Muscle of leg (tissue), 16 donors: ENCODE measurements at places on chromosomes 4 and X. TPM values are rescaled to one million over a fixed set of nuclear protein-coding genes. Genes with fewer than 3 reads are reported as not detected.

DNA sequence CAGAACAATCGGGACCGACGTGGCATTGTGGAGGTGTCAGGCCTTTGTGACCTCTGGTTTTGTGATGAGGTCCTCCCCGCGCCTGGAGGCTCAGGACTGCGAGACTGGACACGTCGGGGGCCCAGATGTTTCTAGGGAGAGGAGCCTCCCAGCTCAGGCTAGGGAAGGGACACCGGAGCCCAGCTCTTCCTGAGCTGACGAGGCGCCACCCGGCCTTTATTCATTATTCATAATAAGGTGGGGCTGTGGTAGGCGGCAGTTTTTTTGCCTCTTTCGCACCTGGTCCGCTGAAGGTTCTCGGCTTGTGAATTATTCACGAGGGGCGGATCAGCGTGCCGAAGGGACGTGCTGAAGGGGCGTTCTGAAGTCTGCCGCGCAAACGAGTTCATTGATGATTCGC is 2.3 kb upstream of the UBA1 start:
- peaks cover 38% of the 10 kb centered on the region for H3K4me1 ChIP-seq
- DNase-seq = no peak
- peaks cover 47% of the 10 kb centered on the region for H3K27me3 ChIP-seq
- peaks cover 20% of the 10 kb centered on the region for H3K36me3 ChIP-seq

DNA sequence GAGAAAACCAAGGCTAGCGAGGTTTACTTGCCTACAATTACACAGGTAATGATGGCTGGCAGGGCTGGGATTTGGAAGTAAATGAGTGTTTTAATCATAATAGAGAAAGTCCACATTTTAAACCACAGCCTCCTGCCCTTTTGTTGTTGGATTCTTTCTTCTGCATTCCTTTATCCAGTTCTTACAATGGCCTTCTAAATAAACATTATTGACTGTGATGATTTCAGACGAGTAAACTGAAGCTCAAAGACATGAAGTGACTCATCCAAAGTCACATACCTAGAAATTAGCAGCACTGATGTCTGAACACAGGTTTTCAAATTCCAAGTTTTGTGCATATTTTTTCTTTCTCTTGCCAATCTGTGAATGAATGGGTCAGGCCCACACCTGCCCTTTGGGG is 51.2 kb upstream of the C1QTNF7 start:
- no peaks in the 10 kb centered on the region for H3K27me3 ChIP-seq
- H3K36me3 ChIP-seq = no peaks in the 10 kb centered on the region
- no peak for DNase-seq
- peaks cover 7% of the 10 kb centered on the region for H3K4me1 ChIP-seq
- no peak overlapping the region for H3K4me3 ChIP-seq
- H3K27ac ChIP-seq = no peak overlapping the region

DNA sequence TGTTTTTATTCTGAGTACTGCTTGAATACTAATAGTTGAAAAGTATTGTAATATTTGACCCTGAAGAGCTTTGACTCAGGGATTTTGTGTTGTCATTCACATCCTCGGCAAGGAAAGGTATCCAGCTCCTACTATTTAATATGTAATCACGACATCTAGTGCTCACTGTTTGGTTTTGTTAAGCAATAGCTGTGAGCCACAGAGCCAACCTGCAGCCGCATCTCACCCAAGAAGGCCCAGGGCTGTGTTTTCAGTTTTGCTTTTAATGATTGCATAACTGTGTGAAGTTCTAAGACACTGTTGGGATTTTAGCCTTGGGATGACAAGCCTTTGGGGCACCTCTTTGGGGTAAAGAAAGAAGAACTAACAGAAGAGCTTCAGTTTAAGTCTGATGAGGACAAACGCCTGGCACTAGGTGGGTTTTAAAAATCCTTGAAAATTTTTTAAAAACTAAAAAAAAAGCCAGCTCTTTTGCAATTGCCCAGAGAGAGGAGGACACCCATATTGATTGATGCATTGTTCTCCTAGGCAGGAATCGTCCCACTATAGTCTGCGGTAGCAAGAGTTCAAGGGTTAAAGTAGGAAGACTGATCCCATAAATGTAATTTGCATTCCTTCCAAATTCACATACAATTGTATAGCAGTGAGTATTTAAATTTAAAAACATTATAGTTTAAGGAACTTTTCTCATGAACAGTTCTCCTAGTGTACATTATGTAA is 157.8 kb downstream of the RELL1 start:
- no peaks in the 10 kb centered on the region for H3K4me1 ChIP-seq
- no peak for DNase-seq
- no peaks in the 10 kb centered on the region for H3K36me3 ChIP-seq
- no peak overlapping the region for H3K4me3 ChIP-seq
- no peaks in the 10 kb centered on the region for H3K27me3 ChIP-seq

DNA sequence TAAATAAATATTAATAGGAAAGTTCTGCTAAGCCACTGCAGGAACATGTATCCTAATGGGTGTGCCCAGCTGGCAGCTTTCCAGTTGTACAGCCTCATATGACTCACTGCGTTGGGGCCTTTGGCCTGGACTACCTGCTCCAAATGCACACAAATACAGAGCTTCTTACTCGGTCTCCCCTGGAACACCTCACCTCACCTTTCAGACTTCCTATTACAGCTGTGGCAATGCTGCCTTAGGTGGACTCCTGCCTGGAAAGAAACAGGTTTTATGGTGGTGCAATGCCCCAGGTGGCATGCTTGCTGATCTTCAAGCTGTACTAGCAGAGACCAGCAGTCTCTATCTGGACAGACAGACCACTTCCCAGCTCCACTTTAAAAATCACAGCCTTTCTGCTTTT is 85.7 kb upstream of the EXOC1L start:
- no peaks in the 10 kb centered on the region for H3K36me3 ChIP-seq
- no peaks in the 10 kb centered on the region for H3K4me1 ChIP-seq
- H3K27ac ChIP-seq = no peak overlapping the region
- peak; percentile 32 for DNase-seq
- H3K4me3 ChIP-seq = no peak overlapping the region
- no peaks in the 10 kb centered on the region for H3K27me3 ChIP-seq

Gene NDUFA1
- total RNA-seq = 183 TPM
